ENCODE measurements at places on chromosomes 5 and 9.

- DNase-seq = no peak
Observed at GRCh38 chr9:33167972-33168461, 881 bp upstream of the B4GALT1 start.

- DNase-seq = no peak
Observed at GRCh38 chr9:116334546-116335150, 181.1 kb downstream of the PAPPA start.

- DNase-seq = no peak
Observed at GRCh38 chr9:128505414-128505765, 871 bp downstream of the GLE1 start.

DNA sequence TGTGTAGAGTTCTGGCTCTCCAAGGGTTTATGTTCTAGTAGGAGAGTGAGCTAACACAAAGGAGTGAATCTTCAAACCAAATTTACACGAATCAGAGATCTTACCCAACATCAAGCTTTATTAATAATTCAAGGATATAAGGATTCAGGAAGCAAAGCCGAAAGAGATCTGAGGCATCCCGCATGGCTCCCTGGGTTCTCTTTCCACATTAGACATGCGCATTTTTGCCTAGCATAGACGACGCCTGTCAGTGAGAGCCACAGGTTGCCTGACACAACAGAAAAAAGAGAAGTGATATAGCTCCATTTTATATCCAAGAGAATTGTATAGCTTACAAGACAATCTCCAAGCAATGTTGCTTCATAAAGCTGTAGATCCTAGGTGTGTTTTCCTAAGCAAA is 52.6 kb downstream of the ESM1 start:
- DNase-seq = no peak

- no peak for DNase-seq
Observed at GRCh38 chr9:4389755-4390154, 89.9 kb upstream of the GLIS3 start.

DNA sequence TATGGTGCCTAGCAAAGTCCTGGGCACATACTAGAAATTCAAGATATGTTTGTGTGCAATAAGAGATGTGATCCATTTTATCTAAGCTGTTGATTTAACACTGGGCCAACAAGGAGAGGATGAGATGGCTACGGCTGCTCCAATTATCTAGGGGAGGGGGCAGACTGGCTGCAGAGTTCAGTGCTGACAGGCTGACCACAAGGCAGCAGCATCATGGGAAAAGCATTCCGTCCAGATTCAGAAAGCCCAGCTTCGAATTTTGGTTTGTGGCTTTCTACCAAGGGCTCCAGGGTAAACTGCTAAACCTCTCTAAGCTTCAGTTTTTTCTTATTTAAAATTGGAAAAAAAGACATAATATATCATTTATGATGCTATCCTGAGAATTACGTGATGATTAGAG is 385.1 kb upstream of the DAP start:
- DNase-seq = no peak

DNA sequence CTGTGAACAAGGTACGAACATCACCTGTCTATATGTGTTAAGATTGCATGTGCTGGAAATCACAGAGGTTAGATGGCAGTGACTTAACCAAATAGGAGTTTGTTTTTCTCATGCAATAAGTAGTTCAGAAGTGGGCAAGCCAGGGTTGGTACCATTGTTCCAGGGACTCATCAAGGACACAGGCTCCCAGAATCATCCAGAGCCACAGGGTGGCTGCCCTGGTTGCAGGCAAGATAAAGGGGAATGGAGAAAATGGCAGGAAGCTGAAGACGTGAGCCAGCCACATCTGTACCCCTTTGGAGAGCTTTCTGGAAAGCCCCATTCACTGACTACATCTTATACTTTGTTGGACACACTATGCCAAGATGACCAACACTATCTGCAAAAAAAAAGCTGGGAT is 126.0 kb upstream of the IL12B start:
- no peak for DNase-seq

DNA sequence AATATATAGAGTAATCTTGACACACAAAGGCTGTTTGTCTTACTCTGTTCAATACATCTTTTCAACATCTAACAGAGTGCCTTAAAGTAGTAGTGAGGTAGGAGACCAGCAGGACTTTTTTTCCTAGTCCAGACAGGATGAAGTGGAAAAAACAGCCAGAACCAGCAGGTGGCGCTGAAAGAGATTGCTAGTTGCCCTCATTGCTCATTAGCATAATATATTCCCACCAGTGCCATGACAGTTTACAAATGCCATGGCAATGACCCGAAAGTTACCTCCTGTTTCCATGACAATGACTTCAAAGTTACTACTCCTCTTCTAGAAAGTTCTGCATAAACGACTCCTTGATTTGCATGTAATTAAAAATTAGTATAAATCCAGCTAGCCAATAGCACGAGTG is 387.4 kb downstream of the ACTL7B start:
- no peak for DNase-seq

GRCh38 chr9:135609366-135609955 is 29.9 kb downstream of the GLT6D1 start:
- no peak for DNase-seq

DNA sequence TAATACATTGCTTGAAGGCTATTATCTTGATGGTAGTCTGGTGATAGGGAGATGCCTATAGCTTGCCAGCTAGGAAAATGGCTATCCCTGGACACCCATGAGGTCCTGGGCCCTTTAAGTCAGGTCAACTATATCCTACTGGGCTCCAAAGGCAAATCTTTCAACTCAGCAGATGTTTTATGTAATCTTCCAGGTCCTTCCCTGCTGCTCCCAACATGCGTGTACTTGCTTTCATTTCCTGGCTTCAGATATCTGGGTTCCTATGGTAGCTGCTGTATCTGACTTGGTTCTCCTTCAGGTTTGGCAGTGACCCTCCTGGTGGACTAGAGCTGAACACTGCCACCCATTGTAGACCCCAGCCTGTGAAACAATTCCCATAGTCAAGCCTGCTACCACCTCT is 32.4 kb upstream of the GAS1 start:
- no peak for DNase-seq

- DNase-seq = no peak
Observed at GRCh38 chr5:38666668-38667498, 110.4 kb upstream of the LIFR start.

- DNase-seq = no peak
Observed at GRCh38 chr5:67409126-67409777, 212.7 kb upstream of the CD180 start.

GRCh38 chr5:149381986-149382338 is 2.9 kb upstream of the IL17B start:
- DNase-seq = peak; percentile 36

- no peak for DNase-seq
Observed at GRCh38 chr5:29950416-29951145, 1242.9 kb upstream of the CDH6 start.

- DNase-seq = no peak
Observed at GRCh38 chr9:110919609-110920008, 118.7 kb downstream of the LPAR1 start.

DNA sequence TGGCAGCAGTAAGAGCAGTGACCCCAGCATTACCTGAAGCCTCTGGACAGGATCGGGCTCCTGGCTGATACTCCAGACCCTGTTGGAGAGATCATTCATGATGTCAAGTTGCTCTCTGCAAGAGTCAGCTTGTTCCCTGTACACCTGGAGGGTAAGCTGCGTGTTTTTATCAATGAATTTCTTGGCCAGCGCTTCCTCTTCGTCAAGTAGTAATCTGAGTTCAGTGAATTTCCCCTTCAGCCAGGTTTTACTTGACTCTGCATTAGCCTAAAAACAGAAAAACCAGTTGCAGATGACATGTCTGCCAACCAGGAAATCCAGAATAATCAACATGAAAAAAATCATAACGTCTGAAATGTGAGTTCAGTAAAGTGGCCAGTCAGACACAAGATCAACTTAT is 19.1 kb downstream of the TRIM14 start:
- DNase-seq = no peak

GRCh38 chr5:130216286-130216685 is 312.0 kb downstream of the CHSY3 start:
- DNase-seq = no peak

- DNase-seq = no peak
Observed at GRCh38 chr5:14726066-14726838, 61.7 kb downstream of the OTULIN start.

- DNase-seq = no peak
Observed at GRCh38 chr5:151904909-151905308, 19.7 kb downstream of the GLRA1 start.

DNA sequence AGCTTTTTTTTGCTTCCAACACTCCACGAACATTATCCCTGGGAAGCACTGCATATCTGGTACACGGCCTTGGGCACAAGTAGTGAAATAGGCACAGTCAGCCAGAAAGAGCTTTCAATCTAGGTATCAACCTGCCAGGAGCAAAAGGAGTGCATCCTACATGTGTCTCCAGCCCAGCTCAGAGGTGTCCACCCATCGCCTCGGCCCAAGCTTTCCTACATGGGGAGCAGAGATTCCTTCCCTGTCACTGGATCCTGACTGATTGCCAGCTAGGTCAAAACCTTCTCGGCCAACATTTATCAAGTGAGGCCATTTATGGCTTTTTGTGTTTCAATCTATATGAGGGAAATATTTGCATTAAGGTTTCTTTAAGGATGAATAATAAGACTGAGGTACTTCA is 55.8 kb downstream of the GOLM1 start:
- no peak for DNase-seq

DNA sequence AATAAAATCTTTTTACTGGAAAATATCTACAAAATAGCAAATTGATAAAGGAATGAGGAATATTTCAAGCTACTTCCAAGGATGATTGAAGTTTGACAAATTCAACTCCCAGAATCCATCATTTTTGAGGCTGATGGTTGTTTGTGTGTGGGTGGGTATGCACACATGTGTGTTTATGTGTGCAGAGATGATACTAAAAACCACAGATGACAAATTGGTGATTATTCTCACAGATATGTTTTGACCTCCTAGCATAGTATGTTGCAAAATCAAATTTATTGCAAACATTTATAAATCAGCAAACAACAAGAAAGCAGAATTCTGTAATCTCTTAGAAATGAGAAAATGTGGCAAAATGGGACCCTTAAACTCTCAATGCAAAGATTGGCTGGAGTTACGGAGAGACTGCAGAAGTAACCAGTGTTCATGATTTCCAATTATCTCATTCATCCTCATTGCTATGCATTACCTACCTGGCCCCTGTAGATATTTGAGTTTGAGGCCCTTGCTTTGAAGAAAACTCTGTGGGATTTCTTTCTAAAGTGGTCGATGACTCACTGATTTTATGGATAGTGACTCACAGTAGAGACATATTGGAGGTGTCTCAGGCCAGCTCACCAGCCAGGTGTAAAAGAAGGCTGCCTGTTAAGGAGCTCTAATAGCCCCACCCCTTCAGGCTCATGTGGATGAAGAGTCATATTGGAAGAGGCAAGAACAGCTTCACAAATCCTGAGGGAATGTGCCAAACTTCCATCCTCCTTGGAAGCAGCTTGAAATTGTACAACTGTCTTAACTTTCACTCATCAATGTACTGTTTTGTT is 44.6 kb upstream of the TMC1 start:
- peak; percentile 23 for DNase-seq

Measured in stimulated activated CD8-positive, alpha-beta memory T cell treated with anti-CD3 and anti-CD28 coated beads, Interleukin-15, amount 100 ng/mL, for 4 hours (primary cell).